ENCODE measurements at places on chromosomes 1 and 21.

DNA sequence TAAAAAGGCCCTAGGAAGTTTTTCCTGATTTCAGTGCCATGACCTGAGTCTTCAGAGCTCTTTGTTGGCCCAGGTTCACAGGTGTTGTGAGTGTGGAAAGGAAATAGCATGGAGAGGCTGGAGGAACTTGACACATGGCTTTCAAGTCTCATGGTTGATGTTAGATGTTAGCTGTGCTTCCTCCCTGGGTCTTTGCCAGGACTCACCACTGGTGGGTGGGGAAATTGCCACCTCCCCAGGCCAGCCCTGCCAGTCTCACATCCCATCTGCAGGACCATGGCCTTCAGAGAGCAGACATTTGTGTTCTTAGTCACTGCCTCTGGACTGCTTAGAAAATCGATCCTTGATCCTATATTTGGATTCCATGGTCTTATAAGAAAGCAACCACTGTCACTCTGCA is 383.2 kb downstream of the DISC1 start:
- no peak for DNase-seq

GRCh38 chr1:198290089-198290683 is 133.4 kb downstream of the NEK7 start:
- DNase-seq = no peak

GRCh38 chr1:87170931-87171598 is 157.6 kb upstream of the LMO4 start:
- no peak for DNase-seq

GRCh38 chr1:58031416-58031815 is 515.1 kb downstream of the OMA1 start:
- DNase-seq = no peak

- DNase-seq = no peak
Observed at GRCh38 chr21:40768056-40768455, 78.9 kb downstream of the DSCAM start.

DNA sequence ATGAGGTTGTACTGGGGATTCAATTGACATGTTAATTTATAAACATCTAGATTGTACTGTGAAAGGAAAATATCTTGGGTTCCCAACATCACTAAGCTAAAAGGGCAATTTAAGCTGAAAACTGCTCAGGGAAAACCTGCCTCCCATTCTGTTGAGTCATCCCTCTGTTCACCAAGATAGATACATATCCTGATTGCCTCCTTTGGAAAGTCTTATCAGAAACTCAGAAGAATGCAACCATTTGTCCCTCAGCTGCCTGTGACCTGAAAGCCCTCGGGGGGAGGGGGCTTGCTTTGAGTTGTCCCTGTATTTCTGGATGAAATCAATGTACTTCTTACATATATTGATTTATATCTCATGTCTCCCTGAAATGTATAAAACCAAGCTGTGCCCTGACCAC is 187.0 kb upstream of the ETV3 start:
- no peak for DNase-seq

DNA sequence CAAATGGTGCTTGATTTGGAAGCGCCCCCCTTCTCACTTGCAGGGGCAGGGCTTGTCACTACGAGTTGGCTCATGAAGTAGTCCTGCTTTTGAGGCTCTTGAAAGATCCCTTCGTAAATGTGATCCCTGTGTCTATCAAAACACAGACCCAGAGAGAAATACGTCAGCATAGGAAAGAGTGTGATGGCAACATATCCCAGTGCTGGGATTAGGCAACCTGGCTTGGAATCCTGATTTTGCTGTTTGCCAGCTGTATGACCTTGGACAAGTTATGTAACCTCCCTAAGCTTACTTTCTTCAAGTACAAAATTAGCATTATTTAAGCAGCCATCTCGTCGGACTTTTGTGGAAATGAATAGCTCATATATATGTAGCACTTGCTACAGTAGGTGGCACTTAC is 228.4 kb downstream of the ATG4C start:
- no peak for DNase-seq

DNA sequence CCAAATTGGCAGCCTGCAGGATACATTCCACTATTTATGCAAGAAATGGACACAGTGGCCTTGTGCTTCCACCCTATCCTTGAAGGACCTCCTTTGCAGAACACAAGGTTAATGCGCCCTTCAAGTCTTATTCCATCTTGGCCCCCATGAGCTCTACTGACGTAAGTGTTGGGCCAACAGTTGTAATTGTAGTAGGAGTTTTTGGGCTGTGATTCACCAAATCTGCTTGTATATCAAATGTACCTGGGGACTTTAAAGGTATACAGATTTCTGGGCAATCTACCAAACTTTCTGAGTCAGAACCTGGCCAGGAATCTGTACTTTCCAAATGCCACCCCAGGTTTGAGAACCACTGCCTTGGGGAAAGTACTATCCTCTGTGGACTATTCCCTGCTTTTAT is 100.9 kb upstream of the MARK1 start:
- no peak for DNase-seq

DNA sequence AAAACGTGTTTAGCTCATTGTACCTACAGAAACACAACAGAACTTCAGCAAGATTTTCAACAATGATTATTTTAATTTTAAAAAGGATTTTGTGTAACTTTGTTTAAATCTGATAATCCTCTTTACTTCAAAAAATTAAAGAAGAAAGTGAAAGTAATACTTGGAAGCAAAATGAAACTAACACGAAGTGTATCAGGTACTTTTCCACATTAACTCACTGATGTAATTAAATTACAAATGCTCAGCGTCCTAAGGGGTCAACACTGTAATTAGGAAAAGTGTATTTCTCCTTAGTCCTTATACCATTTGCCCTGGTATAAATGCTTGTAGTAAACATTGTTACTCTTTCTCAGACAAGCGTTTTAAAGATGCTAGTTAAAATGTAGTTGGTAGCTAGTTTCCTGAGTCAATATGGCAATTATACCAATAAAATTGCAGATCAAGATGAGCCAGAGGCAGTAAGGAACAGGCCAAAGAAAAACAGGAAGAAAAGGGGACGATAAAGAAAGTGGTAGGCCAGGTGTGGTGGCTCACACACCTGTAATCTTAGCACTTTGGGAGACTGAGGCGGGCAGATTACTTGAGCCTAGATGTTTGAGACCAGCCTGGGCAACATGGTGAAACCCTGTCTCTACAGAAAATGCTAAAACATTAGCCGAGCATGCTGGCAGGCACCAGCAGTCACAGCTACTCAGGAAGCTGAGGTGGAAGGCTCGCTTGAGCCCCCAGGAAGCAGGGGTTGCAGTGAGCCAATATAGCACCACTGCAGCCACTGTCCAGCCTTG is 553.0 kb downstream of the SMYD3 start:
- DNase-seq = no peak

DNA sequence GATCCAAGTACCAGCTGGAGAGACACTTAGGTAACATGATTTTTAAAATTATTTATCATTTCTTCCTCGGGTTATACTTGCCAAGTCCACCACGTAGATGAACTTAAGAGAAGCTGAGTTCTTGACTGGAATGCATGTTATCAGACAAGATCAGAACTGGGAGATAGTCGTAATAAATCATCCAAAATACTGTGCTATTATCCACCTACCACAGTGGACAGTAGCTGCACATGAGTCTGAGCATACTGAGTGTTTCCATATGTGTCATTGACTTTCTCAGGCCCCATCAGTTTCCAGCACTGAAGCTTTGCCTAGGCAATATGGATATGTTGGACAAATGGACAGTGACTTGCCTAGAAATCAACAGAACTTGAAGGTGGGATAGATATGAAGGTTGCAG is 77.9 kb upstream of the RRP15 start:
- DNase-seq = no peak

DNA sequence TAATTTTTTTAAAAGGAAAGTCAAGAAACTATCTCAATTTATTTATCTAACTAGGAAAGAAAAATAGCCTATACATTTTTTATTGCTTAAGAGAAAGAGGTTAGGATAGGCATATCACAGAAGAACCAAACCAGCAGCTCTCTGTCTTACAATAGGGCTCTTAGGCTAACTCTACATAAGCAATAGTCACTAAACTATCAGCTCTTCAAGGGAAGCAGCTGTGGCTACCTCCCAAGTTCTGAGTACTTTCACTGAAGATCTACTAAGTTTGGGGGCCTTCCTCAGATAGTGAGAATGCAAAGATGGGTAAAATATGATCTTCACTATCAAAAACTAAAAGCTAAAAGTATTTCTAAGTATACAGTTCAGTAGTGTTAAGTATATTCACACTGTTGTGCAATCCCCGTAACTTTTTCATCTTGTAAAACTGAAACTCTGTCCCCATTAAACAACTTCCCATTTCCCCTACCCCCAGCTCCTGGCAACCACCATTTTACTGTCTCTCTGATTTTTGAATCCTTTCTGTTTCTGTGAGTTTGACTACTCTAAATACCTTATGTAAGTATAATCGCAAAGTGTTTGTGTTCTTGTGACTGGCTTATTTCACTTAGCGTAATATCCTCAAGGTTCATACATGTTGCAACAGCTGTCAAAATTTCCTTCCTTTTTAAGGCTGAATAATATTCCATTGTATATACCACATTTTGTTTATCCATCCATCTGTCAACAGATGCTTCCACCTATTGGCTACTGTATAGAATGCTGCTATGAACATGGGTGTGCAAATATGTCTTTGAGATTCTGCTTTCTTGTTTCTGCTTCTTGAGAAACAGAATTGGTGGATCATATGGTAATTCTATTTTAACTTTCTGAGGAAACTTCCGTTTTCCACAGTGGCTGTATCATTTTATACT is 73.3 kb downstream of the ACBD6 start:
- DNase-seq = no peak

DNA sequence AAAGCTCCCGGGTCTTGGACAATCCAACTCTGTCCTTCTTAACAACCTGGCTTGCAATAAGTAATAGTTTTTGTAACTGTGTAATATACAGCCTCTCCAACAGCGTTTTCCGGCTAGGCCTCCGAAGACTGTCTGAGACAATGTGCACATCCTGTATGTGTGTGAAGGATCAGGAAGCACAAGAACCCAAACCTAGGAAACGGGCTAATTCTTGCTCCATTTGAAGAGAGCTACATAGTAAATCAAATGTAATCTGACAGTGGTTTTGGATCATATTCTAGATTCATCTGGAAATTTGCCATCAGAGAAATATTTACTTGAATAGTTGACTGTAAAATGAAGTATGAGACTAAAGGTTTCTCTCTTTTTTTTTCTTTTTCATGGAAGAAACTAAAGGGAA is 1.2 kb downstream of the GPR52 start:
- DNase-seq = no peak

DNA sequence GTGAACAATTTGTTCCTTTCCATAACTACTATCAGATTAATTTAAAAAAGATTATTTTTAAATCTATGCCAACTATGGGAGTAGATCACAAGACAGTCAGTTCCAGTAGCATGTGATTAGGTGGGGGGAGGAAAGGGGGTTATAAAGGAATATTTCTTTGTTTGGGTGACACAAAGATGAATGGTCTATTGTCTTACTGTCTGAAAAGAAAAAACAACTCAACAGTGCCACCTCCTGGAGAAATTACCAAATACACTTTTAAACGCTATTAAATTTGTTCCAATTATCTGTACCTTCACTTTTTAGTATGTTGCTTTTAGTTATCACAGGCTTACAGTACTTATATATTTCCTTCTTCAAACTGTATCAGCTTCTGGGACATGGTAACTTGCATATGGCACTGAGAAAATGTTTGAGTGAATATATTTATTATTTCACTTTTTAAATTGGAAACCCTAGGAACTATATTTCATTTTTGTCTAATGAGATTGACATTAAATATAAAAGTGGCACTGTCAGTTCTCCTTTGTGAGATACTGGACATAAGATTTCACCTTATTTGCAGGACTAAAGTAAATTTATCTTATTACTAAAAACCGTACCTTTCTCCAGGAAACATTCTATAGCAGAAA is 1.7 kb upstream of the SORT1 start:
- DNase-seq = no peak

GRCh38 chr1:27884006-27884954 is 11.9 kb downstream of the THEMIS2 start:
- no peak for DNase-seq

DNA sequence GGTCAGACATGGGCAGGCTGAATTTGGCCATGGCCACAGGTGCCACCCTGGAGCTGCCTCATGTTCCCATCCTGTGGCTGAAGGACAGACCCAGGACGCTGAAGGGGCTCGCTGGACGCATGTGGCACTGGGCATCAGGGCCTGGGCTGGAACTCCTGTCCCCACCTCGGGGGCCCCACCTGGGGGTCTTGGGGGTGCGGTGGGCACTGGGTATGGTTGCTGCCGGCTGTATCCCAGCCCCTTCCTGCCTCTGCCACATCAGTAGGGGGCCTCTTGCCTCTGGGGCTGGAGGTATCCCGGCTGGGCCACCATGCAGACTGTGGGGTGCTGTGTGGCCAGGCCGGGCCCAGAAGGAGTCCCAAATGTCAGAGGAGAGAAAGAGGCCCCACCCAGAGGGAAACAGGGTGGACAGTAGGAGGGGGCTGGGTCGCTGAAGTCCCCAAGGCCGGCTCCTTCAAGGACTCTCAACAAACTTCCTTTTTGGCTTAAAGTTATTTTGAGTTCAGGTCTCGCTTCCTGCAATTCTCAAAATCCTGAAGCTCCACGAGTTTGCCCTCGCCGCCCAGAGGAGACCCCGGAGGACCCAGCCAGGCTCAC is 78.7 kb downstream of the SIK1 start:
- no peak for DNase-seq

DNA sequence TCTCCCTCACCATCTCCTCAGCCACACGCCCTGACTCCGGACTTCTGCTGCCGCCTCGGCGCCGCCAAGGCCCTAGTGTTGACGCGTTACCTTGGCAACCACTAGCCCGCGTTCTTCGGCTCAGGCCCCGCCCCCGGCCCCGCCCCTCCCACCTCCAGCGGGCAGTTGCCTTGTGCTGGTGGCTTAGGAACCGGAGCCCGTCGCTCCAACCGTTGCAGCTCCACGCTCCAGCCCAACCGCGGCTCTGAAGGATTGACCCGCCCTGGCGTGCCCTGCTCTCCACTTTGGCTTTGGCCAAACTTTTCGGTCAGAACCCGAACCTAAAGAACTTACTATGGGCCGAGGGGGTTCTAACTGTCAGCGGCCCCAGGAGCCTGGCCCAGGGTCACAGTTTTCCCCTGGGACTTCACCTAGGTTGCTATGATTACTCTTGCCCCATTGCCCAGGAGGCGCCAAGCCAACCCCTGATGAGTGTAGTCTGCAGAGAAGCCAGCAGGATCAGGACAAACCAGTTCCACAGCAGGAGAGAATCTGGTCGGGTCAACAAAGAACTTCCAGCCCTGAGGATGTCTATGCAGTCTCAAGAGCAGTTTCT is at the start of gene CFAP45:
CFAP45 (minus strand) TSS at position 80 of the 595 bp plus-strand sequence; CDS start at position 13, 67 bp downstream.
- no peak for DNase-seq

- DNase-seq = no peak
Observed at GRCh38 chr1:232598133-232598532, 31.8 kb downstream of the SIPA1L2 start.

- DNase-seq = no peak
Observed at GRCh38 chr1:212666116-212666775, 33.4 kb downstream of the BATF3 start.

Measured in T-helper 2 cell (primary cell).